ENCODE measurements at places on chromosomes 1 and 21.
A peak's percentile ranks its signal among the peaks of the same experiment; 100 is the strongest.

- DNase-seq = peak; percentile 87
Measured at GRCh38 chr1:60596791-60597750, 485.3 kb upstream of the NFIA start.

- no peak for DNase-seq
Measured at GRCh38 chr1:160836561-160836960, 26.1 kb downstream of the CD244 start.

- no peak for DNase-seq
Measured at GRCh38 chr1:156494309-156494895, 6.2 kb downstream of the MEF2D start.

DNA sequence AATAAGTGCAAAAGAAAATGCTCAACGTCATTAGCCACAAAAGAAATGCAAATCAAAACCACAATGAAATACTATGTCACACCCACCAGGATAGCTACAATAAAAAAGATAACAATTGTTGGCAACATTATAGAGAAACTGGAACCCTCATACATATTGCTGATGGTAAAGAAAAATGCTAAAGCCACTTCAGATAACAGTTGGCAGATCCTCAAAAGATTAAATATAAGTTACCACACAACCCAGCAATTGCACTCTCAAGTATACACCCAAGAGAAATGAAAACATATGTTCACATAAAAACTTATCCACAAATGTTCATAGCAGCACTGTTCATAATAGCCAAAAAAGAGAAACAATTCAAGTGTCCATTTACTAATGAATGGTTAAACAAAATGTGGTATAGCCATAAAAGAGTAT is 20.7 kb downstream of the TRIM33 start:
- peak; percentile 66 for DNase-seq

- no peak for DNase-seq
Measured at GRCh38 chr1:93995837-93996536, 86.8 kb upstream of the GCLM start.

DNA sequence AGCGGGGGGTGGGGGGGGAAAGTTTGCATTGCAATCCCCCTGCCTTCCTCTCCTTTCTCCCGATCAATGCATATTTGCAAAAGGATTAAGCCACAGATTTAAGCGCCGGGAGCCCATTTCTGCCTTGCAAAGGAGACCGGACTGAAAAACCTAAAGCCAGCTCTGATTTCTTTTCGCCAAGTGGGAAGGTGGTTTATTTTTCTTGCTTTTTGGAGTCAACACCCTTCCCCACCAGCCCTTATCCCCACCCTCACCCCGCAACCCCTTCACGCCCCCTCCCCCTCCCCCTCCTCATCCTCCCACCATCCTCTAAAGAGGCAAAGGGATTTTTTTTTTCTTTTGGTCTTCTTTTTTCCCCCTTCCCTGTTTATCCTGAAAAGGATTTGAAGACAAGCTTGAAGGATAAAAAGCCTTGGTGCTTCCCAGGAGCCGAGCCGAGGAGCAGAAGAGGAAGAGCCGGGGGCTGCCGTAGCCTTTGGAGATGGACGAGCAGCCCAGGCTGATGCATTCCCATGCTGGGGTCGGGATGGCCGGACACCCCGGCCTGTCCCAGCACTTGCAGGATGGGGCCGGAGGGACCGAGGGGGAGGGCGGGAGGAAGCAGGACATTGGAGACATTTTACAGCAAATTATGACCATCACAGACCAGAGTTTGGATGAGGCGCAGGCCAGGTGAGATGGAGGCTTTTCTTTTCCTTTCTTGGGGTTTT is 513 bp downstream of the PBX1 start:
- DNase-seq = no peak

DNA sequence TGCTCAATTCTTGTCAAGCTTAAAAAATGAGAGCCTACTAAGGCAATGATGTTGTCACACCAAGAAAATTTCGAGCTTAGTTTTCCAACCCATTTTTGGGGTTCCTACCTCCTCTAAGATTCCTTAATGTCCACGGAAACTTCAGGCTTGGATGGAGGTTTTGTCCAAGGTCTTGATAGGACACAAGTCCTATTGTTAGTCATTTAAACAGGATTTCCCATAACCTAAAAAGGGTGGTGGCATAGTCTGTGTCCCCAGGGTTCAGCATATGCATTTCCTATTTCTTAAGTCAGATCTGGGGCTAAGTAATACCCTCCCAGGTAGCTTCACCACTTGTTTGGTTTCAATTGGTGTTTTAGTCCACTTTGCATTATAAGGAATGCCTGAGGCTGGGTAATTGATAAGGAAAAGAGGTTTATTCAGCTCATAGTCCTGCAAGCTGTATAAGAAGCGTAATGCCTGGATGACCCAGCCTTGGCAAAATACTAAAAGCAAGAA is 10.9 kb upstream of the PADI2 start:
- no peak for DNase-seq

- no peak for DNase-seq
Measured at GRCh38 chr1:7805460-7805859, 21.4 kb downstream of the PER3 start.

DNA sequence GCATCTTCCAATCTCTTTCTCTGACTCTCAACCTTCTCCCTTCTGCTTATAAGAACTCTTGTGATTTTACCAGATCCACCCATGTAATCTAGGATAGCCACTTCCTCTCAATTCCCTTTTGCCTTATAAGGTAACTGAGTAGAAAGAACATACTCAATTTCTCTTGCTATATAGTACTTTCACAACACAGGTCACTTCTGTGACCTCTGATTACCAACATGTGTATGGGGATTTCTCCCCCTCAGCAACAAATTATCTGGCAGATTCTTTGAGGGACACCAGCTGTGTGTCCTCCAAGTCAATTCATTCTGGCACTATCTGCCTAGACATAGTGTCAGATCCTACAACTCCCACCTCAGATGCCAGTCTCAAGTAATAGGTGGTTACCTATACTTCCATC is 62.5 kb downstream of the IL23R start:
- DNase-seq = no peak

GRCh38 chr21:38709876-38710275 is 95.9 kb upstream of the ETS2 start:
- no peak for DNase-seq

DNA sequence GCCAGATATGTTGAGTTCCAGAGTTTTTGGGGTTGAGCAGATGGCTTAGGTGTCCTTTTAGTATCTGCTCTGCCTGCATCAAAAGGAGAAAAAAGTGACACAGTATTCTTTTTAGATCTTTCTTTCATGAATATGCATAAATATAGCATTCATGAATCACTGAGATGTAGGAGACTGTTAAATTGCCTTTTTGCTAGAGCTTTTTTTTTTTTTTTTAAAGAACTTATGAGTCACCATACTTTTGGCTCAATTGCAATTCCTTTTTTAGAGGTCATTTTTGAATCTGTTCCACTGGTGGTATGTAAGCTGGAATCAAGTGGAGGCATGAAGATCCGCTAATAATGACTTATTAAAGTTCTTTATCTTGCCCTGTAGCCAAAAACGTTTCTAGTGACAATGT is 480.9 kb upstream of the ZRANB2 start:
- DNase-seq = peak; percentile 89

DNA sequence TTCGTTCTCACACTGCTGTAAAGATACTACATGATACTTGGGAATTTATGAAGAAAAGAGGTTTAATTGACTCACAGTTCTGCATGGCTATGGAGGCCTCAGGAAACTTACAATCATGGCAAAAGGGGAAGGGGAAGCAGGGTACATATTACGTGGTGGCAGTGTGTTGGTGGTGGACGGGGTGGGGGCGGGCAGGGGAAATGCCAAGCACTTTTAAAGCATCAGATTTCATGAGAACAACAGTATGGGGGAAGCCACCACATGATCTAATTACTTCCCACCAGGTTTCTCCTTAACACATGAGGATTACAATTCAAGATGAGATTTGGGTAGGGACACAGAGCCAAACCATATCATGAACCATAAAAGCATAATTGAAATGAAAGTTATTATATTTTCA is 88.5 kb downstream of the UBE2U start:
- no peak for DNase-seq

DNA sequence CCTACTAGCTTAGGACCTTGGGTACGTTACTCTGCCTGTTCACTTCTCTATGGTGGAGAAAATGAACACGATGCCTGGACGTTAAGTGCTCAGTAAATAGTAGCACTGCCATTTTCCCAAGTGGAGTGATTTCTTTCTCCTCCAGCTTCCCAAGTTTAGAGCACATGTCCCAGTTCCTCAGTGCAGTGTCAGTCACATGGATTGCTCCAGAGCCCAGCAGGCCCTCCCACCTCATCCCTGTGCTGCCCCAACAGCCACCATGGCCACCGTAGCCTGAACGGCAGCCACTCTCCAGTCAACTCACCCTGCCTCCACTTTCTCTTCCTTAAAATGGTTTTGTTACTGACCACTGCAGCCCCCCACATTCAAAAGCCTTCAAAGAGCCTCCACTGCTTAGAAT is 8.5 kb downstream of the STMN1 start:
- no peak for DNase-seq

- DNase-seq = no peak
Measured at GRCh38 chr21:44759628-44760285, 41.9 kb downstream of the UBE2G2 start.

- peak; percentile 45 for DNase-seq
Measured at GRCh38 chr1:192730198-192730597, 78.6 kb upstream of the RGS2 start.

DNA sequence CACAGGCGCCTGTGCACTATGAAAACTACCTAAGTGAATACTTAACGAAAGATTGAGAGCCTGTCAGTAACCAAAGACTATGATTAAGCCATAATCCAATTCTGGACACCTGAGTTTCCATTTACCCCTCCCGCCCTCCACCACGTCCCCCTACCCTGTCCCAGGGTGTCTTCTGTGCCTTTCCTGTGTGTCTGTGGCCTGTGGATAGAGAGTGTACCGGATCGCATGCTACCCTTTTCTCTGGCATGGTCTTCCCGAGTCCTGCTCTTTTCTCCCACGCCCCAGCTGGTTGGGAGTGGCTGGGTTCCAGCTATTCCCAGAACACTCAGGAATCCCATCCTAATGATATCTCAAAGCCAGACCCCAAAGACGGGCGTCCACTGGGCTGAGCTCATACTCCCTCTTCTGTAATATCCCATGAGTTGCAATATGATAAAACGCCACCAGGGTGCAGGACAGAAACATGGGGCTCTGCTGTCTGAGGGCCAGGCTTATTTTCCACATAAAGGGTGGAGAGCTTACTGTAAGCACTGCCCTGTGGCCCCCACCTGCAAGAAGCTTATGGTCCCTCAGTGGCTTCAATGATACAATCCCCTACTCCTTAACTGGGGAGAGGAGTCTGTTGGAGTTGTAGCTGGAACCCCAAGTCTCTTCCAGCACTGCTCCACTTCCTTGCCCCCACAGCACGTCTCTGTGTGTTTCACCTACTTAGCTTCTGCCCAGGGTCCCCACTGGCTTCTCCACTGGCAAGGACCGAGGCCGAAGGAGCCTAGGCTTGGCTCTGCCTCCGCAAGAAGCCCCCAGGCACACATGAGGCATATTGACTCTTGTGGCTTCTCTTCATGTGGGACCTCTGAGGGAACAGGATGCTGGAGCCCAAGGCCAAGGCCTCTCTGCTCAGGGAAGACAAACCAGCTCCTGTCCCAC is 17.6 kb upstream of the ALX3 start:
- DNase-seq = peak; percentile 68

DNA sequence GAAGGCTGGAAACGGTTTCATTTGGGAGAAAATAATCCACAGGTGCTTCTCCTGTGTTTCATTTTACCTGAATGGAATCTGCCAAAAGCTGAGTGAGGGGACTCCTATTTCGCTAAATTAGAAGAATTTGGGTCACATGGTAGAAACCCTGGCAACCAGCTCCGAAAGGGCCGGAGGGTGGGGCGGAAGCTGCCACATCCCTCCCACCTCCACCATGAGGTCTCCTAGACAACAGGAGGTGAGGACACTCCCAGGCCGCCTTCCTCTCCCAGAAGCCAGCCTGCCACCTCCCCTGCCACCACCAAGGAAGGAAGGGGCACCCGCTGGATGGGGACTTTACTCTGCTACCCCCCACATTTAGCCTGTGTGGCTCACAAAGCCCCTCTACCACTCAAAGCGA is 199.9 kb upstream of the ZC3H12A start:
- no peak for DNase-seq

DNA sequence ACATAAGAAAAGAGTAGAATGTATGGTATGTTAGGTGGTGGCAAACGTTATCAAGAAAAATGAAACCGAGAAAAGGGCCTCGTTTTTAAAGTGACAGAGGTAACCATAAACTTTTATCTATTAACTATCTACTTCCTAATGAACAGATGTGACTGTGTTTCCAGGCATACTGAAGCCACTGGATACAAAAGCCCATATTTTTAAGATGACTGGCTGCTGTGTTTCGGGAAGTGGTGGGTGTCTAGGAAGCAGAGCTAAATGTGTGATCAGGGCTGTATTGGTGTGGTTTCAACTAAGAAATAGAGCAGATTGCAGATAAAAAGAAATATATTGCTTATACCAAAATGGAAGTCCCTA is 71.8 kb downstream of the CHRM3 start:
- no peak for DNase-seq

- DNase-seq = no peak
Measured at GRCh38 chr21:21973806-21974205, 975.6 kb downstream of the NCAM2 start.

DNA sequence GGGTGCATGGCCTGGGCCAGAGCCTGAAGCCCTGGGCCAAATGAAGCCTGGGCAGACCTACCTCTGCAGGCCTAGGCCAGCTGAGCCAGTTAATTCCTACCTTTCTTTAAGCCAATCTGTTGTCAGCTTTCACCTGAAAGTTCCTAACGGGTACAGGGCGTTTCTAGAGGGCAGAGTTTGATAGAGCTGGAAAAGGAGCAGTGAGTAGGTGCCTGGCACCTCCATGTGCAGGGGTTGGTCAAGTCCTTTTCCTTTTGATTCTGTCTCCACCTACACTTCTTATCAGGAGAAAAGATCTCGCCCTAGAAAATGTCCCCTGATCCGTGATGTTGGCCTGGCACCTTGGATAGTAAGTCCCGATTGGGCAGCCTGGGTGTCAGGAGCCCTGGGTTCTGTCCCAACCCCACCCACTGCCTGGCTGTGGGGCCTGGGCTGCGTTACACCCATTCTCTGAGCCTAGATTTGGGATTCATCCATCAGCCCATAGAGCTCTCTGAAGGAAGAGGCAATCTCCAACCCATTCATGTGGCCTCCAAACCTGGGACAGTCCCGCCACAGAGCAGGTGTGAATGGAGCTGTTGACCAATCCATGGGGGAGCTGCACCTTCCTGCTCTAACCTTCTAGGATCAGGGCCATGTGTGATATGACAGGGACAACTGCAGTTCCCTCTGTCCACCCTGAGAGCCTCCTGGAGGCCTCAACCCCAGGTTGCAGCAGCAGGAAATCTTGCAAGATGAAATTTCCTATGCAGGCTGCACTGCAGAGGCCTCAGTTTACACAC is 304.3 kb downstream of the MATN1 start:
- DNase-seq = no peak

GRCh38 chr1:16922885-16923431 is 1.2 kb downstream of the CROCC start:
- no peak for DNase-seq

DNA sequence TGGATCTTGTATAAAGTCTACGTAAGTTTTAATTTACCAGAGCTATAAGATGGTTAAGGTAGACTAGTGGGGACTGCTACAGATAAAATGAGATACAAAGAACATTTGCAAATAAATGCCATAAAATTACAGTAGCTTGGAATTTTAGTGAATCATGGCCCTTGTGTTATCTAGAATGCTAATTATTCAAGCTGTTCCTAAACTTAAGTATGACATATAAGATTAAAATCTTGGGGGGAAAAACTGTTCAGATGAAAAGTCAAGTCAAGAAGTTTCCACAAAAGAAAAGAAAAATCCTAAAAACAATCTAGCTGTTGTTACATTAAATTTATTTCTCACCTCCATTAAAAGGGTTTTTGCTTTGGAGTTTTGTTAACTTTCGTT is 51.7 kb downstream of the SIM2 start:
- no peak for DNase-seq
